Fibroblast of skin of abdomen (primary cell): ENCODE measurements at places on chromosomes 6 and 20.
A peak's percentile ranks its signal among the peaks of the same experiment; 100 is the strongest.

DNA sequence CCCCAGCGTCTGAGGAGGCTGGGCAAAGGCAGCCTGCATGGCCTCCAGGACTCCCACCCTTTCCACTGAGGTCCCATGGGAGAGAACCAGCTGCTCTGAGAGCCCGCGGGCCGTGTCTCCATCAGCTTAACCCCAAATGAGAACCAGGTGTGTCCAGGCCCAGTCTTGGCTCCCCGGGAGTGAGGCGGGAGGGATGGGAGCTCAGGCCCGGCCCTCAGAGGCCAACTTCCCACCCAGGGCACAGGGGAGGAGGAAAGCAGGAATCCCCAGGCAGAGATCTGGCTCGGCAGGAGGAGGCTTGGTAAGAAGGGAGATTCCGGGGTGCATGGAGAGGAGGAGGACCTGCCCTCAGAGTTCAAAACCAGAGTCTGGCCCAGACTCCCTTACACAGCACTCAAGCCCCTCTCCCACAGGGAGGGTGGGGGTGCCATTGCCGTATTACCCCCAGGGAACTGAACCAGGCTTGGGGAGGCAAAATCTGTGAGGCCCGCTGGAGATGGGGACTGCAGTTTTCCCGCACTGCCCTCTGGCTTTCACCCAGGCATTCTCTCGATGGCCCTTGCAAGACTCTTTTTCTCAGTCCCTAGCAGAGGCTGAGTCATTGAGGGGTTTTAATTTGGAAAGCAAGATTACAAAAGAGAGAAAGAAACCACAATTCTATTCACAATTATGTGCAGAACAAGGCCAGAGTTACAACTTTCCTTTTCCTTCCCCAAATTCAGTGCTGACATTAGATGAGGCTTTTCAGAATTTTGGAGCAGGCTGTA is 17.1 kb downstream of the FOXF2 start:
- peak; percentile 58 for DNase-seq

GRCh38 chr20:7702141-7702540 is 238.1 kb downstream of the HAO1 start:
- DNase-seq, result no peak

DNA sequence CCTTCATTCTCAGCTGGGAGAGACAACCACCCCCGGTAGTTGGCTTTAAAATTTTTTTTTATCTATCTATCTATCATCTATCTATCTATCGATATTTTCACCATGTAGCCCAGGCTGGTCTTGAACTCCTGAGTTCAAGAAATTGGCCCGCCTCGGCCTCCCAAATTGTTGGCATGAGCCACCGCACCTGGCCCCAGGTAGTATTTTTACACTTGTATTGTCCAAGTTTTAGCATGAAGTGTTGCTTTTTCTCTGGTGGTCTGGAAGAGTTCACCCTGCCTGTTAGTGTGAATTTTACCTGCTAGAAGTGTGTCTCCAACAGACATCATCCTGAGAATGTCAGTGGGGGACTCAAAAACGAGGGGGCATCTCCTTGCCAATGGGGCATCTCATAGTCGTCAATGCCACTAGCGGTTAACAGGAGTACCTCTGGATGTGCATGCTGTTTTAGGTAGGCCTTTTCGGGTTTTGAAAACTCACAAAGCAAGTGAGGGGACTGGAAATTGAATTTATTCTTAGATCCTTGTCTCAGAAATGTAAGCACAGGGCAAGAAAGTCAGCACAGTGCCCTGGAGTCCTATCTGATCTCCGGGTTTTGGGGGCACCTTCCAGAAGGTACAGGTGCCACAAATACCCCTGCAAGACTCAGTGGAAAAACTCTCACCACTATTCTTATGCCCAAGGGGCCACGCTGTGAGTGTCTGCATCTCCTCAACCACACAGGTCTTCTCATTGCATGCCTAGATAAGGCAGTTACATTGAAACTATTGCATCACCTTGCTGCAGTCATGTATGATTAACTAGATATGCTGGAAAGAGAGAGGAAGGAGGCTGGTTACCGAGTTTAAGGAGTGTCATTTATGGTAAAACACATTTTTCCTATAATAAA is 37.1 kb downstream of the TNFAIP3 start:
- DNase-seq, result peak; percentile 72

DNA sequence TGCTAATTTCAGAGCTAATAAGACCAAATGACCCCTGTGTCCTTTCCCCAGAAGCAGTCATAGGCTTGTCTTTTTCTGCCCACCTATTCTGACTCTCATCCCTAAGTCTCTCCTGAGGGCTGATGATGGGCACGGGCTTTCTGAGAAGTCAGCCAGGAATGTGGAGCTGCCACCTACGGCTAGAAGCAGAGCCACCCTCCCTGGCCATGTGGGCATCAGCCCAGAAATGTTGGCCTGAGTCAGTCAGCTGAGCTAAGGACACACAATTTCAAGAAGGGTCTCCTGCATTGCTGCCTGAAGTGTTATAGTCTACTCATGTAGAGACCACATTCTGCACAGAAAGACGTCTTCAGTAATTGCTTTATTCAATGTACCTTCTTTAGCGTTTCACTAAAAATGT is 17.1 kb downstream of the MYLIP start:
- DNase-seq, result no peak

GRCh38 chr20:41654884-41655283 is 36.7 kb upstream of the CHD6 start:
- peak; percentile 15 for DNase-seq

DNA sequence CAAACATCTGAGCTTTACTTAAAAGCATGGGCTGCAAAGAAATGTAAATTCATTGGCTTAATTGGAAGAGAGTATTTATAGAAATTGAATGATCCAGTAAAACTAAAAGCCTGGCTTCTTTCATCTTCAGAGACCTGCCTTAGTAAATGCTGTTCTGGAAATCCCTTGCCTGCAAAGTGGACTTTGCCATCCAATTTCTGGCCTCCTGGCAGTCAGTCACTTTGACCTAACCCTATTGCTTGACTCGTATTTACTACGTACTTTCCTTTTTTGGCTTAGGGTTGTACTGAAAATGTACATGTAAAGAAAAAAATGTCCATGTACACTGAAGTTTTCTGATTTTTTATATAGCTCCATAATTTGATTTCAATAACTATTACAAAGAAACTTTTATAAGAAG is 47.1 kb downstream of the E2F3 start:
- no peak for DNase-seq

GRCh38 chr6:8157839-8158238 is 55.5 kb upstream of the EEF1E1 start:
- DNase-seq, result no peak

- DNase-seq, result peak; percentile 65
Observed at GRCh38 chr6:47157653-47158219, 115.6 kb upstream of the ADGRF1 start.

GRCh38 chr6:518218-518617 is 126.7 kb downstream of the IRF4 start:
- no peak for DNase-seq

GRCh38 chr6:84408028-84408427 is 180.6 kb upstream of the CEP162 start:
- DNase-seq, result no peak

DNA sequence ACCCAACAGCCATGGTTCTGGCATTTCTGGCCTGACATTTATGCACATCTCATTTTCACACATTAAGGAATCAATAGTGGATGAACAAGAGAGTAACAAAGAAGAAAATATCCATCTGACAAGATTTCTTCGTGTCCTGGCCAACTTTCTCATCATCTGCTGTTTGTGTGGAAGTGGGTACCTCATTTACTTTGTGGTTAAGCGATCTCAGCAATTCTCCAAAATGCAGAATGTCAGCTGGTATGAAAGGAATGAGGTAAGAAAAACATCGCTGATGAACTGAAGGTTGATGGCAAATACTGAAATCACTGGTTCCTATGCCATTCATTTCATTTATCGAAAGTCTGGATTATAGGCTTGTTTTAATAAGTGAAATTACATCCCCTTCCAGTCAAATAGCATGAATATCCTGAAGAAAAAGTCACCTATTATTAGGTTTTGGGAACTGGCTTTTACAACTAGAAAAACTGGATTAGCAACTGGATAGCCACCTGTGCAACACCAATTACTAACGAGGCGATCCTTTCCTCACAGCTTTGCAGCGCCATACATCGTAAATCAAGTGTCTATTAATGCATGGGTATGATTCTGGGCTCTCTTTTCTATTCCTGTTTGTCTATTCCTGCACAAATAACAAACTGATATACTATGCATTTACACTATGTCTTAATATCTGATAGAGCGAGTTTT is 50.2 kb upstream of the NOP56 start:
- no peak for DNase-seq

DNA sequence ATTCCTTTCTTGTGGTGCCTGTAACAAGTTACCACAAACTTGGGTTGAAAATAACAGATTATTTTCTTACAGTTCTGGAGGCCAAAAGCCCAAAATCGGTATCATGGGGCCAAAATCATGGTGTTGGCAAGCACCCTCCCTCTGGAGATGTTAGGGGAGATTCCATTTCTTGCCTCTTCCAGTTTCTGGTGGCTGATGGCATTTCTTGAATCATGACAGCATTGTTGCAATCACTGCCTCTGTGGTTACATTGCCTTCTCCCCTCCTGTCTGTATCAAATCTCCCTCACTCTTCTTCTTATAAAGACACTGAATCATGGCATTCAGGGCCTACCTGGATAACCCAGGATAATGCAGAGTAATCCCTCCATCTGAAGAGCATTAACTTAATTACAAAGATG is 17.9 kb upstream of the TENT5A start:
- DNase-seq, result no peak

DNA sequence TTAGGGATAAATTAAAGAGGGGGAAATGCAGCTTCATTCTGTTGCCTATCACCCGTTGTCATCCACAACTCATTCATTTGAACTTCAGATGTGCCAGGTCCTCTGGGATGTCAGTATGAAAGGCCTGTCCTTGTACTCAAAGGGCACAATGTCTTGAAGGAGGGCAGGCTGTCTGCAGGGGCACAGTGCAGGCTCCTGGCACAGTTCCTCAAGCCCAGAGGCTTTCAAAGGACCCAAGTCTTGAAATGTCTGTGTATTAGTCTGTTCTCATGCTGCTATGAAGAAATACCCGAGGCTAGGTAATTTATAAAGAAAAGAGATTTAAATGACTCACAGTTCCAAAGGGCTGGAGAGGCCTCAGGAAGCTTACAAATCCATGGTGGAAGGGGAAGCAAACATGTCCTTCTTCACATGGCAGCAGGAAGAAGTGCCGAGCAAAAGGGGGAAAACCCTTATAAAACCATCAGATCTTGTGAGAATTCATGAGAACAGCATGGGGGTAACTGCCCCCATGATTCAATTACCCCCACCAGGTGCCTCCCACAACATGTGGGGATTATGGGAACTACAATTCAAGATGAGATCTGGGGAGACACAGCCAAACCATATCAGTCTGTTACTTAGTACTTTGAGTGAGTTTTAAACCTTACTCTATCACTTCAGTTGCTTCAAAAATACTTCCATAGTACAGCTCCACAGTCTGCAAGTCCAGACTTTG is 9.4 kb downstream of the SNX9 start:
- no peak for DNase-seq
